ENCODE measurements at places on chromosomes 3 and 15.
A peak's percentile ranks its signal among the peaks of the same experiment; 100 is the strongest.

DNA sequence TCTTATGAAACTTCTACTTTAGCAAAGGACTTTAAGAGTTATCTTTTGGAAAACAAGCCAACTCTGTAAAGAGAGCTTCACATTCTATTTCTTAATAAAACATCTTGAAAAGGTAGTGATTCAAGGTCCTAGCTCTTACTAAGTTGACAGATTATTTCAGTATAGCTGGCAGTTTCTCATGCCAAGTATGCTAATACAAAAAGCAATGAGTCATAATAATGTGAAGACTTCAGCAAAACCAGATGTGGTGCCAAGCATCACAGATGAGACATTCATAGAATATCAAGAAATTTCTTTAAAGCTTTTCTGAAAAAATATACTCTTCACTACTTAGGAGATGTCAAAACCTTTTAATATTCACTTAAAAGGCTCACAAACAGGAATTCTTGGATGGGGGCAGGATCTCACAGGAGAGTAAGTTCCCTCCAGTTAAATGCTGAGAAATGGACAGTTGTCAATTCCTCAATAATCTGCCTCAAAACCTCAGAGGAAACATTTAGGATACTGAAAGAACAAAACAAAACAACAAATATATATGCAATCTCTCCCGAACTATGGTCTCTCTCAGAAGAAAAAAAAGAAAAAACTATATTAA, 45.6 kb downstream of the DCBLD2 start:
- peak; percentile 79 for DNase-seq

DNA sequence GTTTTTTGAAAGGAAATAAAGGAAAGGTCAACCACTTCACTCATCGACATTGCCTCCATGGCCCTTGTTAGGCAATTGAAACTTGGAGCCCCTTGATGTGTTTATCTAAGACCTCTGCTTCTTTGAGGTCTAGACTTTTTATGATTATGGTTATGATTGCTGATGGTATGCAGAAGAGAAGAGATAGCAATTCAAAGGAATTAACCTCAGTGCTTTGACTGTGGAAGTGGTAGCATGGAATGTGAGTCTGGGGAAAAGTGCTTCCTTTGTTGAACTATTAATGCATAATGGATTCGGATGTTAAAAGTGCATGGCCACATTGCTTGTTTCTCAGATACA, 46.1 kb downstream of the FNDC3B start:
- DNase-seq, result no peak

- DNase-seq, result peak; percentile 59
Observed at GRCh38 chr3:159189994-159190669, 388.3 kb downstream of the MFSD1 start.

DNA sequence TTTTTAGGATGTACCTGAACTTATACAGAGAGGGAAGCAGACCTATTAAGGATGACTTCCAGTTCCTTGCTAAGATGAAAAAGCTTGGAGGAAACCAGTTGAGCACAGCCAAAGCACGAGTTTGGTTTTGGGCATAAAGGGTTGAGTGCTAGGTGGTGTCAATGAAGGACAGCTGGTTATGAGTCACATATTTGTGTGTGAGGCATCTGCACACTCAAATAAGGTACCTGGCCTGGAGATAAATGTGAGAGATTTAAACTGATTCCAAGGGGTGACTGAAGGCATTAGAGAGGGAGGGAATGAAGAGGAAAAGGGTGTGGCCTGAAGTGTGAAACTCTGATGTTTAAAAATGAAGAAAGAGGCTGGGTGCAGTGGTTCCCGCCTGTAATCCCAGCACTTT, 486.7 kb downstream of the DIPK2A start:
- DNase-seq, result no peak

GRCh38 chr15:87483468-87483867, 773.1 kb downstream of the NTRK3 start:
- no peak for DNase-seq

DNA sequence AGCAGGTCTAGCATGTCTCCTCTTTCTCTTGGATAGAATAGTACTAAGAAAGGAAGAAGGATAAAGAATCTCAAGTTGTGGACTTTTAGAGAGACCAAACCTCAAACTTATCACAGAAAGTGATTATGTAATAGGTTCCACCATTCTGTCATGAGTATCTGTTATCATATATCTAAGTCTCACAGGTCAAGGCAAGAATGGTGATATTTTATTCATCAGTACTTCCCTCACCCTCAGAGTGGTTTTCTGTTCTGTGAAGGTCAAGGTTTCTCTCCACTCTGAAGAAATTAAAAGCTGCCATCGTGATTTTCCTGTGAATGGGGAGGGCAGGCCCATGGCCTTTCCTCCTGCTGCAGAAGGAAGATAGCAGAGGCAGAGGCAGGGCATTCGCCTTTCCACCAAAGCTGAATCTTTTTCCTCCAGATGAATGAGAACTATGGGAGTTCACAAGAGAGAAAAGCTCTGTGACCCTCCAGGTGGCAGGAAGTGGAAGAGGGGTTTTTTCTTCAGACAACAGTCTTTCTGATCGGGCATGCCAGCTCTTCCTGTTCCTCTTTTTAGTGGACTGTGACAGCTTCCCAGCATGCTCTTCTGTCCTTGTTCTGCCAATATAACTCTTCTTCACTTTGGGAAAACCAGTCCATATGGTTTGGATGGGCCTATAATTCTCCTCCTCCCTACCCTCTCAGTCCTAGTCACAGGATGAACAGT, 37.1 kb upstream of the CCK start:
- no peak for DNase-seq

DNA sequence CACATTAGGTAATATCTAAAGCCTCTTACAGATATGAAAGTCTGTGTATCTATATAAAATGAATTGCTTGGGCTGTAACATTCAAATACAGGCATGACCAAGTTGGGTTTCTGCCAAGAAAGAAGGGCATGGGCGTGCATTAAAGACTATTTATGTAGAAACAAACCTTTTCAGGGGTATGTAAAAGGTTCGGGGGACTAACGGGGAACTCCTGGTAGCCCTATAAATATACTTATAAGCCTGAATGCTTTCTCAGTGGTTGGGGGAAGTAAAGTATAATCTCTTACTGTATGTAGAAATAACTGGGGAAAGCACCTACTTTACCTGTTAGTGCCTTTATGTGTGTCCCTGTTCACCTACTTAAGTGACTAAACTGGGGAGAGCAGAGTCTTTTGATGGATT, 154.5 kb upstream of the TBL1XR1 start:
- DNase-seq, result no peak

GRCh38 chr3:148879256-148879655, 14.2 kb downstream of the CPA3 start:
- DNase-seq, result no peak

DNA sequence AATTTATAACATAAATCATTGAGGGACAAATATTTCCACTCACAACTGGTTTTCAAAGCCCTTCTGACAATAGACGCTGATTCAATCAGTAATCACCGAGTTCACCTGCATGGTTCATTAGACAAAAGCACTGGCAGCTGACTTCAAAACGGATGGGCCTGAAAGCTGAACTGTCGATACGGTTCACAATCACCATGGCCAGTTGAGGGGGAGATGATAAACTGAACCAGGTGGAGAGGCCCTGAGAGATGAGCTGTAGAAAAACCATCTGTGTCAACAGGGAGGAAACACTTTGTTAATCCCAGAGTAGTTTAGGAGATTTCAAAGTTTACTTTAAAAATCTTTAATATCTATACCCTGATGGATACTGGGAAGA, 75.0 kb downstream of the PEX5L start:
- DNase-seq, result no peak

DNA sequence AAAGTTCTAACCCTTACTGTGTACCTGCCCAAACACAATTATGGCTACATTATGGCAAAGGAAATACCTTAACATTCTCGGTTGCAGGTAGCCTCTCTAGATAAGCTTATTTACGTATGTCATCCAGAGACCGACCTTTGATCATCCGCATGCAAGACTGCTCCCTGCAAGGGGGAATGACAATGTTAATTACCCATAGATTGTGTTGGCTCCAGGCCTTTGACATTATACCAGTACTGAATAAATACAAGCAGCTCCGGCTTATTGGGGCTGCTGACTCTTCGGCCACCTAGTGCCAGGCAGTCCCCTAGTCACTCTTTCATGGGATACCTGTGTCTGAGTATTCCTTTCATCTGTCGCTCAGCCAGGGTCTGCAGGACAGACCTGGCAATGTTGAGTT, 223.5 kb downstream of the DTWD1 start:
- no peak for DNase-seq

DNA sequence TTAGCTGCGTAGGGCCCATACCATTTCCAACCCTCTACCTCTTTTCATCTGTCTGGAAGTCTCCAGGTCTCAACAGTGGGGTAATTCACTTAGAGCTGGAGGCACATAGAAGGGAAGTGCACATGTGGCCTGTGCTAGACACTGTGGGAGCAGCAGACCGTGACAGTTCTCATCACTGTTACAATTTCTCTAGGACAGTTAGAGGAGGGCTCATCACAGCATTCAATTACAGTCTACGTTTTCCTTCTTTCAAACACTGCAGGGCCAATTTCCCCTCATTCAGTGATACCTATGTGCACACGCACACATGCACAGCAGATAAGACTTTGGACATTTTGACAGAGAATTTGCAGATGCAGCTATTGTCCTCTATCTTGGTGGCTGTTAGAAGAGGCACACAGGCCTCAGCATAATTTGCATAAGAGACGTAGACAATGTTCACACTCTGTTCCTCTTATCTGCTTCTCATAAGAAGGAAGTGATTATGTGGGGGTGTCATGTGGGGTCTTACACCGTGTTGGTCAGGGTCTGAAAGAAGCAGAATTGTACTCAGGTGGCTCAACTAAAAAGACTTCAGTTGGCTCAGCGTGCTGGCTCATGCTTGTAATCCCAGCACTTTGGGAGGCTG, 12.6 kb upstream of the HRG start:
- no peak for DNase-seq

DNA sequence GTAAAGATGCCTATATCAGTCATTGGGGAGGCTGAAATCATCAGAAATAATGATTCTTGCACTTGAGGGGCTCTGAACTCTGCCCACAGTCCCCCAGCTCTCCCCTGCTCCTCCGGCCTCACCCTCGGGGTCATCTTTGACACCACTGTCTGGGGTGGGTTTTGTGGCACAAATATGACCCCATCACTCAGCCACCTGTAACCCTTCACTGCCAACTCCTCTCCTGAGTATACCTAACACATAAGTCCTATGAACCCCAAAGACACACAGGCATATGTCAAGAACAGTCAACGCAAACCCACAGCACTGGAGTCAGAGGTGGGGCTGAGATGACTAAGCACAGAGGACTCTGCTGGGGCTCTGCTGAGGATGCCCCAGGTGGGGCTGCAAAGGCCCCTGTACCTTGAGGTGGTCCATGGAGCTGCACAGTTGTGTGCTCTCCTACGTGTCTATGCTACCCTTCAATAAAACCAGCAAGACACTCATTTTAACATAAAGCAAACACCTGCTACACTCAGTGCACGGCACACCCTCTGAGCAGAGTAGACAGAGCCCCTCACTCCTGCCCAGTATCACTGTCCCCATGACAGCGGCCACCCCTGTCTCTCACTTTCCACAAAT, 29.9 kb downstream of the SLC41A3 start:
- DNase-seq, result no peak

DNA sequence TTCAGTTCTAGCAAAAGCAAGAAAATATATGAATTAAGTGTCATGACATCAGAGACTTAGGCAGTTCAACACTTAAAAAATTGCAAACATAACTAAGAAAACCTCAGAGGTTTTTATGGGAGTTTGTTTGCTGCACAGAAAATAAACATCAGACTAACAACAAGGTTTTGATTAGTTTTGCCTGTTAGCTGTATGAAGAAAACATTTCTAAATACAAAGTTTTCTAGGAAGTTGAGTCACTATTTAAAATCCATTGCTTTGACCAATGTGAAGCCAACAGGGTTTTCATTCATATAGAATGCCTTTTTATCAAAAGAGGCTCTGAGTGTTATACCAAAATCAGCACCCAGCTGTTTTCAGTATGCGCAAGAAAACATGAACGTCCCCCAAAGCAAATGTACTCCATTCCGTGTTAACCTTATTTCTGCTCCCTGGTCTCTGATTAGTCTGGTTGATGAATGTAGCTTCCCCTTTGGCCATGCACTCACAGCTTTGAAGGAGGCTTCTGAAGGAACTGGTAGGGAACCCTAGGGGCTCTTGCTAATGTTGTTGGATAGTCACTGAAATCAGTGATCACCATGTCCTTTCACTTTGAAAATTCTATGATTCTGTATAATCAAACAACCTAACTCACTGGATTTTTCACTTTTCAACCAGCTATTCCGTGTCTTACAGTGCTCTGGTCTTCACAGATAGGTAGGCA, 89.6 kb upstream of the TSEN2 start:
- no peak for DNase-seq

- DNase-seq, result no peak
Observed at GRCh38 chr15:58530056-58530590, 98.3 kb downstream of the LIPC start.

GRCh38 chr15:55694652-55695150, 48.3 kb downstream of the PRTG start:
- no peak for DNase-seq

GRCh38 chr3:62097121-62097520, 276.2 kb downstream of the FEZF2 start:
- DNase-seq, result no peak

DNA sequence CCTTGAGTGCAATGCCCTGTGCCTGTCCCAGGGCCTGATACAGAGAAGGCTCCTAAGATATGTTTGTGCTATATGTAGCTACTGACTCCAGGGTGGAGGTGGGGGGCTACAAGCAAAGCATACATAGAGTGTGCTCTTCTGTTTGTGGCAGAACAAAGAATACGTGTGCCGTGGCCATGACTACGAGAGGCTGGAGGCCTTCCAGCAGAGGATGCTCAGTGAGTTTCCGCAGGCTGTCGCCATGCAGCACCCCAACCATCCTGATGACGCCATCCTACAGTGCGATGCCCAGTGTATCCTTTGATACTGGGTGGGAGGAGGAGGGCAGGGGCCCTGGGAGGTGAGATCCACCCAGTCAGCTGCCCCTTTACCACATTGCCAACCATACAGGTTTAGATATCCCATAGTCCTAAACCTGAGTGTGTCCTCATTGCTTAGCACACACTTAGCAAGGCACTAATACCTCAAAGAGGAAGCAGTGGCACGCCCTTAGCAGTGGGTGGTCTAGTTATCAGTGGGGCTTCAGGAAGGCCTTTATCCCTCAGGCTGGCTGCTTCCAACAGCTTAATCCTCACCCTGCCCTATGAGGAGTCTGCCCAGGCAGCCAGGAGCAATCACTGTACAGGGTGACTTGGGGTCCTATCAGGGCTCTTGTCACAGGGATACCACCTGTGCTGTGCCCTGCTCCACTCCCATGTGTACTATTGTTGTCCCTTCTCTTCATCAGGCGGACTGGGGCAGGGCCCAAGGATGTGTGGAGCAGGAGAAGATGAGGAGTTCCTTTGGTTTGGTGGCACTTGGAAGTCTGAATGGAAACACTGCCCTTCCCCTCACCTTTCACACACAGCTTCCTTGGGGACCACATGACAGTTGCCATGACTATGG, 30.1 kb upstream of the MANF start:
- DNase-seq, result no peak

DNA sequence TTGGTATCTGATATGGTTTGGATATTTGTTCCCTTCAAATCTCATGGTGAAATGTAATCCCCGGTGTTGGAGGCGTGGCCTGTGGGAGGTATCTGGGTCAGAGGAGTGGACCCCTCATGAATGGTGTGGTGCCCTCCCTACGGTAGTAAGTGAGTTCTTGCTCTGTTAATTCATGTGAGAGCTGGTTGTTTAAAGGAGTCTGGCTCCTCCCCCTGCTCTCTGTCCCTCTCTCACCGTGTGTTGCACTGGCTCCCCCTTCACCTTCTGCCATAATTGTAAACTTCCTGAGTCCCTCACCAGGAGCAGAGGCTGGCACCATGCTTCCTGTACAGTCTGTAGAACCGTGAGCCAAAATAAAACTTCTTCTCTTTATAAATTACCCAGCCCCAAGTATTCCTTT, 246.9 kb upstream of the AGTR1 start:
- no peak for DNase-seq

GRCh38 chr3:37611771-37612170, 249.9 kb upstream of the CTDSPL start:
- DNase-seq, result no peak

All from GM04504 (cell line).